Activated T-helper 1 cell treated with anti-CD3 and anti-CD28 coated beads, Interleukin-2, amount 50 U/mL, for 16 hours (primary cell): ENCODE measurements at places on chromosomes 7 and 10.
A peak's percentile ranks its signal among the peaks of the same experiment; 100 is the strongest.

GRCh38 chr10:13219685-13220670 lies 14.2 kb downstream of the UCMA start:
- DNase-seq: no peak

DNA sequence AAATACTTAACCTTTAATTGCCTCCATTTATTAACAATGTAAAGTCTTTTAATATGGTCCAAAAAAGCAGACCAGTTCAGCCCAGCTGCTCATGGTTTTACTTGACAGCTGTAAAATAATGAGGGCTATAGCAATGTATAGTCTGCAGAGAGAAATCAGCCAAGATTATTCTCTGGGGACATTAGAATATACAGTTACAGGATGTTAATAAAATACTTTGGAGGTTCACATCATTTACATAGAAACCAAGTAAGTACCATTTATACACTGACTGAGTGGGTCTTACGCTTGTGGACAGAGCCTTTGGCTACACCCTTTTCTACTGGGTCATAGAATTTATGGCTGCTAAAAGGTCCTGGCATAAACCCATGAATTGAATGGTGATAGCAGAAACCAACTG lies 340.7 kb upstream of the CELF2 start:
- DNase-seq: no peak

GRCh38 chr10:28677888-28678686 lies 766 bp downstream of the BAMBI start:
- DNase-seq: peak; percentile 5

GRCh38 chr7:151782598-151783448 lies 94.1 kb downstream of the PRKAG2 start:
- DNase-seq: peak; percentile 20

GRCh38 chr10:101351477-101351876 lies 2.5 kb upstream of the BTRC start:
- DNase-seq: no peak

- DNase-seq: no peak
Measured at GRCh38 chr10:482848-483247, 206.6 kb downstream of the DIP2C start.

GRCh38 chr10:35386594-35387174 lies 50.4 kb downstream of the CCNY start:
- no peak for DNase-seq

DNA sequence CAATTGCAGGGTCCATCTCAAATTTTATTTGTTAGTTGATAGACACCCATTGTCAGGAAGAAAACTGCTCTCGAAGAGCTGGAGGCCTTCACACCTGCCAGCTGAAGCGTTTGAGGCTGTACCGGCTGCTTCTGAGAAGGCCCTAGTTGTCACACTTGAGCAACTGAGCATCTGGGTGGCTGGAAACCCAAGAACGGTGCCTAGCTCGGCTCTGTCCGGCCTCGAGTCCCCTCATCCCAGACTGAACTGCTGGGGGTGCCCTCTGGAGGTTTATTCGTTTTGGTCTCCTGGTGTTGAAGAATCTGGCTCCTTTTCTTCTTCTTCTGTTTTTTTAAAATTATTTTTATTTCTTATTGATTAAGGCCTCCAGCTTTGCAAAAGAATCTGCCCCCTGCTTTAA lies 59.3 kb upstream of the EXOC6 start:
- DNase-seq: no peak

DNA sequence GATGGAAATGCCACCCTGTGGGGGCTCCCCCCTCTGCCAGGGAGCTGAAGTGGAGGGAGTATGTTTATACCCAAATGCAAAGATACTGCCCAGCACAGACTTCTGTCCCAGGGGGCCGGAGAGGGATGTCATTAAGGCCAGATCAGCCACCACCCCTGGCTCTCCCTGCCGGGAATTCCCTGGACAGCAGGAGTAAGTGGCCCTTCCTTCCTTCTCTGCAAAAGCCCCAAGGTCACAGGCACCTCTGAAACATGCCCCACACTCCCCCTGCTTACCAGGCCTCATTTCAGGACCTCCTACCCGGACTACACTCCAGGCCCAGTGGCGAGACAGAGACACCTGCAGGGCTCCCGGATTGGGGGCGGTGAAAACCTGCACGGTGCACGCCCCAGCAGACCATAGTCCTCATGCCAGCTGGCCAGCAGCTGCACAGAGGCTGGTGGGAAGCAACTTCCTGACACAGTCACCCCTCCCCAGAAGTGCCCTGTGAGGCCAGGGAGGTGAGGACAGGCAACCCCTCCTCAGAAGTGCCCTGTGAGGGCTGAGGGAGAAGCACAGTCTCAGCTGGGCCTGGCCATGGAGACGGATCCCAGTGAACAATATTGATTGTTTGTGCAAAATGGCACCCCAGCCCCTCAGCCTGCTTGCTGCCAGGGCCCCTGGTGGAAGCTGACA lies 33.0 kb upstream of the RET start:
- no peak for DNase-seq

DNA sequence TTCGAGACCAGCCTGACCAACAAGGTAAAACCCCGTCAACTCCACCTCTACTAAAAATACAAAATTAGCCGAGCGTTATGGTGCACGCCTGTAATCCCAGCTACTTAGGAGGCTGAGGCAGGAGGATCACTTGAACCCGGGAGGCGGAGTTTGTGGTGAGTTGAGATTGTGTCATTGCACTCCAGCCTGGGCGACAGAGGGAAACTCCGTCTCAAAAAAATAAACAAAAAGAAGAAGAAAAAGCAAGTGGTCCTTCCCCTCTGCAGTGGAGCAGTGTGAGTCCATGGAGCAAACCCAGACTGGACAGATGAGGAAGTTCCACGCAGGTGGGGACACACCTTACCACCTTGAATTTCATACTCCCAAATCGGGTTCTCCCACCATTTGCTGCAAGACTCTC lies 13.1 kb upstream of the SERPINE1 start:
- no peak for DNase-seq

GRCh38 chr10:130777507-130778165 lies 533.9 kb downstream of the TCERG1L start:
- DNase-seq: no peak

DNA sequence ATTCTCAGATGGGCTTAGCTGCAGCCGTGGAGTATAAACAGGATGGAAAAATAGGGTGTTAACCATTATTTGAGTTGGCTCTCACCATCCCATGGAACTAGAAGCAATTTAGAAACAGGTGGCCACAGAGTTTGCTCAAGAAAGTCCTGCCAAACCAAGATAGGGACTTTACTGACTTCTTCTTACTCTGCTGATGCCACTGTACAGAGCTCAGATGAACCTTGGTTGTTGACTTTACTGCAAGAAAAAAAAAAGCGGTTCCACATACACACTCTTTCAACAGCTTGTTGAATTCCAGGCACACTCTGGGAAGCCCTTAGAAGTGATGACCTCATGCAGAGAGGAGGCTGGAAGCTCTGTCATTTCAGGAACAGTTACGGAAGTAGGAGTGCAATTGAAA lies 753.4 kb downstream of the NRG3 start:
- no peak for DNase-seq

GRCh38 chr7:138161600-138162081 lies 85.4 kb downstream of the AKR1D1 start:
- DNase-seq: peak; percentile 54

- DNase-seq: no peak
Measured at GRCh38 chr7:84069033-84069432, 125.6 kb downstream of the SEMA3A start.

DNA sequence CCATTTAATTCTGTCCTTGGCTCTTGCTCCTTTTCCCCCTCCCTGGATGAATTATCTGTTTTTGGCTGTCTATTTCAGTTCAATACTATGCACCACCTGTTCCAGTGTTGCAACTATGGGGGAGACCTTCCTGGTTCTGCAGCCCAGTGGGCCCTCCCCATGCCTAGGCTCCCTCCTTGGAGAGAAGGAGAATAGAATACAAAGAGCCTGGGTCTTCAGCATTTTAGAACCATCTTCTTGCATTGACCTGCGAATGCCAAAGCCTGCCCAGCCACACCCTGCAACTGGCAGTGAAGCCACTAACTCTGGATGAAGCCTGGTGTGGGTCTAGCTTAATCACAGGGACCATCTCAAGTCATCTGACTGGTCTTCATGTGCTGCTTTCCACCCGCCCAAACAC lies 207.1 kb downstream of the HERPUD2 start:
- DNase-seq: no peak

DNA sequence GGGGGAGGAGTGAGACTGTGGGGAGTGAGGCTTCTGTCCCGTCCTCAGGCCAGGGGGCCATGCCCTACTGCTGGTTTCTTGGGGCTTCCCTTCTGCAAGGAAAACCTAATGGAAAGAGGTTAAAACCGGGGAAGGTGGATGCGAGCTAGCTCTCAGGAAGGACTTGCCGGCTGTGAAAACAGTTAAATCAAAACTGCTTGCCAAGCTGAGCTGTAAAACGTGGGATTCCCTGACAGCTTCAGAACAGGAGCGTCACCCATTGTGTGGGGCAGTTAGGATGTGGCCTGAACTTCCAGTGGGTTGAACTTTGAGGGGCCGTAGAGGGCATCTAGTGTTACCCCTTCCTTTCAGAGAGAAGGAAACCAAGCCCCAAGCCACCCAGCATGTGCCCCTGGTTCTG lies 13.1 kb downstream of the TSPAN15 start:
- DNase-seq: no peak

GRCh38 chr7:46549347-46549746 lies 628.3 kb upstream of the IGFBP3 start:
- no peak for DNase-seq

- no peak for DNase-seq
Measured at GRCh38 chr10:76647301-76647700, 990.3 kb downstream of the KCNMA1 start.

- no peak for DNase-seq
Measured at GRCh38 chr7:31529103-31529502, 15.2 kb downstream of the ITPRID1 start.

DNA sequence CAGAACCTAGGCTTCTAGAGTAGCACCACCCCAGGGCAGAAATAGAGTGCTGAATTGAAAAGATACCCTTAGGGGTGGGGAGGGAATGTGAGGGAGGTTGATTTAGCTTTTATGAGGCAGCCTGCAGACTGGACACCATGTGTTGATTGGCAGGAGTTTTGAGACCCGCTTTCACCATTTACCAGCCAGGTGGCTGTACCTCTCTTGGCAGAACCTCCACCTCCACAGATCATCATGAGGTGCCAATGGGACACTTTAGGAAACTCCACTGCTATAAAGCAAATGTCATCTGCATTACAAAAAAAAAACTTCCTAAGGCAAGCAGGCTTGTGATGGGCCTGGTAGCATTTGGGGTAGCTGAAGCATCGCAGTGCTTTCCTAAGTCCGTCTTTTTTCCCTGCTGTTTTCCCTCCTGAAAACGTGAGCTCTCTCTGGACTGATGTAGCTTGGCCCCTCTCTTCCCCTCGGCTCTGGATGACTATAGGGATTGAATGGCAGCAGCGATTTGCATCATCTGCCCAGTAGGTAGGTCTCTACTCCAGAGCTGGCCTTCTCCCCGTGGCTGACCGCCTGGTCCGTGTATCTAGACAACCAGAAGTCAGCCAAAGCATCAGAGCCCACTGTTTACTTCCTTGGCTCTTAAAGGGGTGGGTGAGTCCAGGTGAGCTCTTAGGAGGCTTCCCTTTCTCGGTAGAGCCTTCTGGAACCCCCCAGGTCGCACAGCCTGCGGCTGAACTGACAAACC lies 1.3 kb downstream of the PCBD1 start:
- no peak for DNase-seq

- DNase-seq: no peak
Measured at GRCh38 chr10:14129770-14130169, 201.0 kb downstream of the FRMD4A start.

GRCh38 chr7:157211690-157212089 lies 73.0 kb downstream of the UBE3C start:
- DNase-seq: no peak

DNA sequence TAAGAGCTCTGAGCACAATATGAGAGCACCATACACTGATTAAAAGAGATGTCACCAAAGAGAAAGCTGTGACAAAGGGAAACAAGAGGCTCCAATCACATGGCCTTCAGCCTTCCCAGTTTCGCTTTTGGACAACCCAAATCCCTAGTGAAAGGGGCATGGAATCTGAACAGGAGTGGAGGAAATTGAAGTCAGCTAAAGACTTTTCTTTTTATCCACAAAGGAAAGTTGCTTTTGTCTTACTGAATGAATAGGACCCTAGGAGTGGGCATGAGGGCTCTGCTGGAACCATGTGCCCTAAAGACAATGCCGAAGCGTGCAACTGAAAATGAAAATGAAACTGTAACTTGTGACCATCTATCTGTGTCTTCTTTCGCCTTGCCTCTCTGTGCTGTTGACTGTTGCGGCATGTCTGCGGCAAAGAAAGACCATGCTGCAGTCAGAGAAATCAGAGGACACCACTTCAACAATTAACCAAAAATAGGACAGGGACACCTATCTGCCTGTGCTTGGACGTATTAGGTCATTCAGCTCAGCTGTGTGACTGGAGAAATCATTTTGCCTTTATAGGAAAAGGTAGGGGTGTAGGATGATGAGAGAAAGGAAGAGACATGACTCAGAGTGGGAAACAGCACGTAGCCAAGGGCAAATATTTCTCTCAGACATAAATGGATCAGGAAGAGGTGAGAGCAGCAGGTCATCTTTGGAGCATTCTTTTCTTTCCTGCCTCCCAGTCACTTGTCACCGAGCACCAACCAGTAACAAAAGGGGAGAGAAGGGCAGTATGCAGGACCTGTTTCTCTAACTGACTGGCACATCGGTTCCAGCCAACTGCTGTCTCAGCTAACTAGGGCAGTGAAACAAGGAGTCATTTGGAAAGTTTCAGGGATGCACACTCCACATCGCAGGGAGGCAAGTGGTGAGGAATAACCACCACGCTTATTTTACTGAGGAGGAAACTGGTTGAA lies 12.3 kb downstream of the CAV2 start:
- DNase-seq: no peak

GRCh38 chr7:117200786-117201458 lies 121.9 kb downstream of the WNT2 start:
- no peak for DNase-seq

- no peak for DNase-seq
Measured at GRCh38 chr10:86402283-86402941, 35.8 kb upstream of the GRID1 start.

- no peak for DNase-seq
Measured at GRCh38 chr10:50271564-50272250, 20.4 kb upstream of the ASAH2 start.

DNA sequence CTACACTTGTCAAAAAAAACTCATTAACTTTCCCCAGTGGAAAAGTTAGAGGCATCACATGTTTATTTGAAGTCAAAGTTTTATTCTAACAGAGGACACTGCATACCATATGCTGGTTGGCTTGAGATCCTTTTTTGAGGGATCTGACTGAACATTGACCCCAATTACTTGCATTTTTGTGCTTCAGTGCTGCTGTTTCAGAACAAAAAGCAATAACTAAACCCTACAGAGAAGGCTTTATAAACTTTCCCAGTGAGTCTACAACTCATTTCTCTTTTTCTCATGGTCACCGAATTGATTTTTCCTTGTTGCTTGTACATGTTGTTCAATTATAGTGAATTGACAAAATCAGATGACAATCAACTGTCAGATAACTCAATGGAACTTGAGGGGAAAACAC lies 69.3 kb upstream of the PHYHIPL start:
- no peak for DNase-seq

- DNase-seq: no peak
Measured at GRCh38 chr7:113321201-113321600, 202.8 kb upstream of the SMIM30 start.
